ENCODE measurements at places on chromosomes 11 and 22.

DNA sequence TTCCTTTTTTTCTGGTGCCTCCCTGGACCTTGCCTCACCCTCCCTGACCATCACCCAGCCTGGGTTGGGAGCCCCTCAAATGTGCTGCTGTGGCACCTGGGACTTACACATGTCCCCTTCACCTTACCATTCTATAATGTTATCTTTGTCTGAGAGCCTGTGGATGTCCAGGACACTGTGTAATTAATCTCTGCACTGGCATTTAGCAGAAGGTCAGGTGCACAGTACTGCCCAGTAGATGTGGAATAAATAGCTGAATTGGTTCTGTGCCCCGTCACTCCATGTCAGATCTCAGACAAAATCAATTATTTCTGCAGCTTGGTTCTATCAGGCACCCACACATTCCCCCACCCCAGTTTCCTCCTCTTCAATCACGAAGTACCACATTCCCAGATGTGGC lies 19.9 kb upstream of the DKK3 start:
- no peak for DNase-seq

DNA sequence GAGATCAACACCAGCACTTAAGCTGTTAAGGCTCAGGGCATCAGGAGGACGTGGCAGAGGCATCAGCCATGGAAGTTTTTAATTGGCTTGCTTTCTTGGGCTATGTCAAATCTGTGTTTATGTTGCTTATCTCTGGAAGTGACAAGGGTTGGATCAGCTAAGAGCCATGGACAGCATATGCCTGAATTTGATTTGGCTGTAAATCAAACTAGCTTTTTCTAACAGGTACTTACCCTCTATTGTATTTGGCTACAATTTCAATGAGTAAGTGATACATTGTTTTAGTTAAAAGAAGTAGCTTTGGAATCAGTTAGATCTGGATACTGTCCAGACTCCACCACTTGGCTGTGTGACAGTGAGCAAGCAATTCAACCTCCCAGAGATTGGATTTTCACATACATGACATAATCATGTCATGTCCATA lies 936.6 kb downstream of the OPCML start:
- DNase-seq: no peak

DNA sequence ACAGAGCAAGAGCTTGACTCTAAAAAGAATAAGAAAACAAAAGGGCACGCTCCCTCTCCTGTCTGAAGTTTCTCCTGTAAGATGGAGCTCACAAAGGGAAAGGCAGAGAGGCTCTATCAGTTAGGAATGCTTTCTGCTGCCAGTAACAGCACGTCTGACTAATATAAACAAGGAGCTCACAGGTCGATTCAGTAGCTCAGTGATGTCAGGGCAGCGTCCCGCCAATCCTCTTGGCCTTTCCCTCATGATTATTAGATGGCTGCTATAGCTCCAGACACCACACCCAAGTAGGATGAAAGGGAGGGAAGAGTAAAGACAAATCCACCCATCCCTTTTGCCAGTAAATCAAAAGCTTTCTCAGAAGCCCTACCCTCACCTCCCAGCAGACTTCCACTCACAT lies 51.3 kb upstream of the HMGXB4 start:
- no peak for DNase-seq

DNA sequence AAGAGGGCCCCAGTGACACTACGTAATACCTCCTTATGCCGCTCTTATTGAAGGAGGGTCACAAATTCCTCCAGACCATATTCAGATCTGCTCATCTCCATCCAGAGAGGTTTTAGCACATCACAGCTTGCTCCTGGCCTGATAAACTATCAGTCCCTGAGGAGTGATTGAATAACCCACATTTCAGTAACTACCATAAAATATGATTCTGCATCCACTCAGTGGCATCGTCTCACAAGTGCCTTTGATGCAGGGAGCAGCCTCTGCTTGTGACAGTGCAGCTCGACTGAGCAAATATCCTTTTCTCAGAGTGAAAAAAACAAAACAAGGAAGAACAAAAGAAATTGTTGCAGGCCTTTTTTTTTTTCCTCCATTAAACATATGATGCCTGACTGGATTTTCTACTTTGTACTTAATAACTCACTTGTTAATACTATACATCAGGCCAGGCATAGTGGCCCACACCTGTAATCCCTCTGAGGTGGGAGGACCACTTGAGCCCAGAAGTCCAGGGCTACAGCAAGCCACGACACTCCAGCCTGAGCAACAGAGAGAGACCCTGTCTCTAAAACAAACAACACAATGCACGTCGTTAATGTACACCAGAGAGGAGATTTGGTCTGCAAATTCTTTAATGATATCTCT lies 64.5 kb downstream of the DDX10 start:
- DNase-seq: no peak

DNA sequence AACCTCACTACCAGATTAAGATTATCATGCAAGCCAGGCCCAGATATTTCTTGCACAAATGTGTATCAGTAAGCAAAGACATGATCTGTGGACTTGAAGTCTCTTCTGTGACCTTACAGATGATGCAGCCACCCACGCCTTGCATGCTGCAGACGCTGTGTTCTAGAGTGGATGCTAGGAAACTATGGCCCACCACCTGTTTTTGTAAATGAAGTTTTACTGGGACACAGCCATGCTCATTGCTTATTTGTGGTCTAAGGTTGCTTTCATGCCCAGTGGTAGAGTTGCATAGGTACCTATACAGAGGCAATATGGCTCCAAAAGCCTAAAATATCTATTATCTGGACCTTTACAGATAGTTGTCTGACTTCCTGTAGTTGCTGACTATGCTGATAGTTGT lies 47.5 kb upstream of the SORL1-AS1 start:
- no peak for DNase-seq

- DNase-seq: no peak
These were observed 21.2 kb downstream of the DAGLA start for GRCh38 chr11:61701242-61701886.

GRCh38 chr11:120337355-120338106 lies 1.3 kb downstream of the ARHGEF12 start:
- no peak for DNase-seq

DNA sequence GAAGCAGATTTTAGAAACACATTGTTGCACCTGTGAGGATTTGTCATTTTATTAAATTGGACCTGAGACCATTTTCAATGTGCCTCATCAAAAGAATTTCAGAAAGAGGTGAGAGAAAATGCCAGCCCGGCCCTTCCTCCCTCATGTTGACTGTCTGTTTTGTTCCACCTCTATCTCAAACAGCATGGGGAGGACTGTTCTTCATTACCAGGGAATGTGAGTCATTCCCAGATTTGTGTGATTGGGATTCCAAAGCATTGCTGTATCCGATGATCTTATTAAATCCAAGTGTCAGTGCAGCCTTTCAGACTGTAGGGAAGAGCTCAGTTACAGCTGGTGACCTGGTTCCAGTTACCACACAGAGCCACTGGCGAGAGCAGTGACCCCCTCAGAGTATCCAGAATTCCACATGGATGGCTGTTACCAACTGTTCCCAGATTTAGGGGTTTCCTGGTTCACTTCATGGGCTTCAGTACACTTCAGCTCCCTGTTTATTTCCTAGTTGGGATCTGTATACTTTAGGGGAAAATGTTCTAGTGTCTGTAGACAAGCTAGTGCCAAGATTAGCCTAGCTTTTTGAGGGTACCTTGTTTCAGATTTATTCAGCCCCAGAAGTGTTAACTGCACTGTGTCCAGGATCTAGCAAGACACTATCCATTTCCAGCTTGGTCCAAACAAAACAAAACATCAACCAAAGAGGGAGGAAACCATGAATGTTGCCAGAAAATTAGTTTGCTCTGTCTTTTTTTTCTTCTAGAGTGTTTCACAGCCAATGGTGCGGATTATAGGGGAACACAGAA lies 20.9 kb downstream of the KREMEN1 start:
- DNase-seq: no peak

DNA sequence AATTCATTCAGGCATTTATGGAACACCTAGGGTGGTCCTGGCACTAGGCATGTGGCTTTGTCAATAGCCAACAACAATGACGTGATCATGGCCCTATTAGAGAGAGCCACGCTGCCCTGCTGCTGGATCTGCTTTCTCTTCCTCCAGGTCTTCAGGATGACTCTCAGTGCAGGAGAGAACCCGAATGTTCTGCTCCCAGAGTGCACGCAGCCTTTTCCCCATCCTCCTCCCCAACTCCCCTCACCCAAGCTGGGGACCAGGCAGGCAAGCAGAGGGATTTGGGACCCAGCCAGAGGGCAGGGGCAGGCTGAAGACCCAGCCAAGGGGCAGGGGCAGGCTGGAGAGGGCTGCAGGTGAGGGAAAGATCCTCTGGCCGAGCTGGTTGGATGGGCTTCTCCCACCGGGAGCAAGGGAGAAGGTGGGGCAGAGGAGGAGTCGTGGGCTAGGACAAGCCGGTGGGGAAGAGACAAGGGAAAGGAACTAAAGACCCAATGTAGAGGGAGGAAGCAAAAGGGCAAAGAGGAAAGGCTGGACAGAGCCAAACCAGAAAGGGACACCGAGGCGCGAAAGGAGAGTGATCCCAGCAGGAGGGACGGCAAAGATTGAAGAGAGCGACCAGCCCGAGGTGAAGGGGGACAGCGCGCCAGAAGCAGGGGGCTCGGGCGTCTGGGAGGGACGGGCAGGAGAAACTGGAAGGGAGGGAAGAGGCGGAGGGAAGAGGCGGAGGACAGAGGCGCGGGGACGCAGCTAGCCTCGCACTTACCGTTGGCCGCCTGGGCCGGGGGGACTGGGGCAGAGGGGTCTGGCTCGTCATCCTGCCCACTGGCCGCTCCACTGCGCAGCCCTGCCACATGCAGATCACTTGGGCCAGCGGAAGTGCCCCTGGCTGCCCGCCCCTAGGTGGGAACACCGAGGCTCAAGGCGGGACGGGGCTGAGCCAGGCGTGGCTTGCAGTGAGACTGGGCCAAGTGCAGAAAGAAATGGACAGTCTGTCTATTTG lies at the start of gene KCTD14:
Gene KCTD14, minus strand, starts transcription at position 880 of the 1,000 bp plus-strand sequence. Its CDS starts 27 bp downstream, at position 853.
- no peak for DNase-seq

- no peak for DNase-seq
These were observed 1.1 kb downstream of the TPST2 start for GRCh38 chr22:26588729-26589366.

DNA sequence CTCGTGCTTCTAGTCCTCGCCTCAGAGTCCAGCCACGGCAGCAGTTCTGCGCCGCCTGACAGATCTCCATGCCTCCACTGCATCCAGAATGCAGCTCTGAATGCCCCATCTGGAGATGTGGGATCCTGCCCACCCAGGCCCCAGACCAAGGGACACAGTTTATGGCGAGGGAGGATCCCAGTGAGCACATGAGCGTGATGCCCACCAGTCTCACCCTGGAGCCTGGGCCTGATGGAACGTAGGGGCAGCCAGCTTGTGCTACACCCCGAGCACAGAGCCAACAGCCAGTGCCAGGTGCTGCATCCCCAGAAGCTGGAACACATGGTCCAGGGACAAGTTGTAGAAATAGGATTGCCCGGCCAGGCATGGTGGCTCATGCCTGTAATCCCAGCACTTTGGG lies 10.4 kb downstream of the IGLL1 start:
- no peak for DNase-seq

- no peak for DNase-seq
These were observed 34.4 kb downstream of the NARS2 start for GRCh38 chr11:78540256-78540655.

- DNase-seq: no peak
These were observed 6.4 kb downstream of the FGF19 start for GRCh38 chr11:69697469-69697843.

- DNase-seq: no peak
These were observed at the start of gene GNAZ for GRCh38 chr22:23070418-23071229. Gene GNAZ (plus strand): TSS chr22:23070519. CDS start chr22:23095696, 25,177 bp downstream.

GRCh38 chr11:132058211-132058772 lies 687.9 kb downstream of the NTM start:
- no peak for DNase-seq

DNA sequence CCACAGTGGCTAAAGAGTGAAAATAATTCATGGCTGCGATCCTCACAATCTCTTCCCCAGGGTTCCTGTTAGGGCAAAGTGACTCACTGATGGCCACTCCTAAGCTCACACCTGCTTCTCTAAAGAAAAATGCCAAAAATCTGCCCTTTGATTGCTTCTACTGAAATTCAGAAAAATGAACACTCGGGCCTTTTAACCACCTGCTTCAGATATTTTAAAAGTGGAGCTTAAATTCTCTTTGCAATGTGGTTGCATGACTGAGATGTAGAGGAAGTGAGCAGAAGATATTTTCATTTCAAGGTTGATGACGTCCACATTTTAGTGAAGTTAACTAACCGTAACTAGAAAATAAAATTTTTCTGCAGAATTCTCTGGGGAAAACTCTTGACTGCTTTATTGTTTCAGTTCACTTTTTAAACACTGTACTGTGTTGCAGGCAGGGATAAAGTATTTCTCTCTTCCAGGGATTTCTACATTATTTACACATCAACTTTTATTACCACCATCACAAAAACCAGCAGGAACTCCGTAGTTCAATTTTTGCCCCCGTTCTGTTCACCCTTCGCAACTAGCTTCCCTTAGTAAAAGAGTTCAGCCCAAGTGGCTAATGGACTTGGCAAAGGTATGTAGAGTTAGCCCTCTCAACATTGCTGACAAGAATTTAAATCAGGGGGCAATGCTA lies 8.5 kb downstream of the RAB30 start:
- no peak for DNase-seq

DNA sequence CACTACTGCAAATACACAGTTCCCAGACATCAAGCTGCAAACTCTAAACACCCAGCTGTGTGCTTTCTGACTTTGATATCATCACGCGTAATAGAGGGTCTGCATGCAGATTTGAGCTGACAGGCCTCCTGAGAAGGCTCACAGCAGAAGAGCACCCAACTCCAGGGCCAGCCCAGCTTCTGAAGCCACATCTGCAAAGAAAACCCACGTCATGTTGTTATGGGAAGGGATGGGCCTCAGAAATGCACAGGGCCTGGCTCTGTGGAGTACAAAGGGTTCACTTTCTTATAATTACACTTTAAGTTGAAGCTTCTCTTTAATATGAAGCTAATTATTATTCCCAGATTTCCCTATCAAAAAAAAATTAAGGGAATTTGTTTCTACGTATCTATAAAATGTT lies 927.9 kb downstream of the NTM start:
- DNase-seq: no peak

DNA sequence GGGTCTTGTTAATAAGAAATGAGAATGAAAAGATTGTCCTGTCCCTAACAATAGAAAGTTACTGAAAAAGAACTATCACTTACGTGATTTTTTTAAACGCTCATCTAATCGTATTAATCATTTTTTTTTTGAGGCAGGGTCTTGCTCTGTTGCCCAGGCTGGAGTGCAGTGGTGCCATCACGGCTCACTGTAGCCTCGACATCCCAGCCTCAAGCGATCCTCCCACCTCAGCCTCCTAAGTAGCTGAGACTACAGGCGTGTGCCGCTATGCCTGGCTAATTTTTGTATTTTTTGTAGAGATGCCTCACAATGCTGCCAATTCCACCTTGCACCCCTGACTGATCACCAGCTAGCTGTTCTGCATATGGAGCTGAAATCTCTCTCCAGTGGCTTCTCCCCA lies 15.7 kb downstream of the PDGFB start:
- no peak for DNase-seq

Data from frontal cortex (tissue), 4 donors.